ENCODE measurements at places on chromosomes 16 and 17. TPM values are rescaled to one million over a fixed set of nuclear protein-coding genes. Genes with fewer than 3 reads are reported as not detected.
A peak's percentile ranks its signal among the peaks of the same experiment; 100 is the strongest.

DNA sequence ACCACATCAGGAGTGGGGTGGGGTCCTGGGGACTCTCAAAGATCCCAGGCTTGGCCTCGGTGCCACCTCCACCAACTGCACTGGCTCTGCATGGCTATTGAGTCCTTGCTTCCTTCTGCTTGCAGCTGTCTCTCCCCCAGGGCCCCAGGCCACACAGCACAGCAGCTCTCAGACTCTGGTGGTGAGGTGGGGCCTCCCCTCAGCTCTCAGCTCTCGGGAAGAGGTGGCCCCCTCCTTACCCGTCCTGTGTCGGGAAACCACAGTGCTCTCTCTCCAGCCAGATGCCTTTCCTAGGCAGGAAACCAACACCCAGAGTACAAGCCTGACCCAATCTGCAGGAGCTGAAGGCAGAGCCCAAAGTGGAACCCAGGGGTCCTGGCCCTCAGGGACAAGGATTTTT, 18.5 kb downstream of the SRCIN1 start:
- DNase-seq, result no peak

DNA sequence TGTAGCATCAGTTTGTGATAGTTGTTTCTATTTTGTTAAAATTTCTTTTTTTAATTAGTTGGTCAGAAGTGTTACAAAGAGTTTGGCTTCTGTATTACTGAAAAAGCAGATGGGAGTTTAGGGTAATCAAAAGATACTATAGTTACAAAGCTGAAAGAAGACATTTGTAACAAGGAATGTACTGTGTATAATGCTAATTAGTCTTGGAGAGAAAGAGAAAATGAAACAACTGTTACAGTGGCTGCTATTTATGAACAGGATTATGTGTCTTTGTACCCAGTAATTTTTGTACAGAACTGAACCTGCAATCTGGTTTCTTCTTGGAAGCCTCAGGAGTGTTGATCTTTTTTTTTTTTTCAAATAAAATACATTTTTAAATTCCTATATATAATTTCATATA, 14.3 kb downstream of the GDPD1 start:
- no peak for DNase-seq

GRCh38 chr16:72727565-72727964, 320.4 kb downstream of the ZFHX3 start:
- DNase-seq, result no peak

GRCh38 chr17:9850151-9850550, 24.4 kb downstream of the GLP2R start:
- DNase-seq, result no peak

- DNase-seq, result no peak
These were observed 4.8 kb downstream of the CBLN1 start for GRCh38 chr16:49276646-49277385.

DNA sequence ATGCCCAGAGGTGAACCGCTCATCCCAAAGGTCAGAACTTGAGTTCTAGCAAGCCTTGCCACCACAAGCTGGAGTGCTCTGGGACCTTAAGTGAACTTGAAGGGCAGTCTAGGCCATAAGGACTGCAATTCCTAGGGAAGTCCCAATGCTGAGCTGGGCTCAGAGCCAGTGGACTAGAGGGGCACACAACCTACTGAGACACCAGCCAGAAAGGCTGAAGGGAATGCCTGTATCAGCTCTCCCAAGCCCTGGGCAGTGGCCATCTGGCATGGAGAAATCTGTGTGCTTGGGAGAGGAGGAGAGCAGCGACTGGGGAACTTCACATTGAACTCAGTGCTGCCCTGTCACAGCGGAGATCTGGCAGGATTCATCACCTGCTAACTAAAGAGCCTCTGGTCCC, 201.3 kb downstream of the CEP112 start:
- peak; percentile 83 for DNase-seq

- DNase-seq, result no peak
These were observed 15.7 kb upstream of the ALDOA start for GRCh38 chr16:30049871-30050270.

DNA sequence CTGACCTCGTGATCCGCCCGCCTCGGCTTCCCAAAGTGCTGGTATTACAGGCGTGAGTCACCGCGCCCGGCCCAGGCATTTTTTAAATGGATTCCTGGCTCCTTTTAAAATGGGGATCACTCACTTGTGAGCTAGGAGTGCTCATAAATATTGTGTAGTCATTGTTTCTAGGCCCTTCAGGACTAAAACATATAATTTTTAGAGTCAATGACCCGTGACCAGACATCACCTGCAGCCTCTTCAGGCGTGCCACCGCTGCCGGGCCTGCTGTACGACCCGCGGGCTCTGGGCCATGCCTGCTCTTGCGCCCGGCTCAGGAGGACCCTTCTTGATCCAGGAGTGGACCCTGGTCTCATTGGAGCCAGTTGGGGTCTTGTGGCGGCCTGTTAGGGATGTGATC, 30.8 kb downstream of the EFCAB5 start:
- no peak for DNase-seq

GRCh38 chr16:73545755-73546154, 497.8 kb upstream of the ZFHX3 start:
- DNase-seq, result no peak

DNA sequence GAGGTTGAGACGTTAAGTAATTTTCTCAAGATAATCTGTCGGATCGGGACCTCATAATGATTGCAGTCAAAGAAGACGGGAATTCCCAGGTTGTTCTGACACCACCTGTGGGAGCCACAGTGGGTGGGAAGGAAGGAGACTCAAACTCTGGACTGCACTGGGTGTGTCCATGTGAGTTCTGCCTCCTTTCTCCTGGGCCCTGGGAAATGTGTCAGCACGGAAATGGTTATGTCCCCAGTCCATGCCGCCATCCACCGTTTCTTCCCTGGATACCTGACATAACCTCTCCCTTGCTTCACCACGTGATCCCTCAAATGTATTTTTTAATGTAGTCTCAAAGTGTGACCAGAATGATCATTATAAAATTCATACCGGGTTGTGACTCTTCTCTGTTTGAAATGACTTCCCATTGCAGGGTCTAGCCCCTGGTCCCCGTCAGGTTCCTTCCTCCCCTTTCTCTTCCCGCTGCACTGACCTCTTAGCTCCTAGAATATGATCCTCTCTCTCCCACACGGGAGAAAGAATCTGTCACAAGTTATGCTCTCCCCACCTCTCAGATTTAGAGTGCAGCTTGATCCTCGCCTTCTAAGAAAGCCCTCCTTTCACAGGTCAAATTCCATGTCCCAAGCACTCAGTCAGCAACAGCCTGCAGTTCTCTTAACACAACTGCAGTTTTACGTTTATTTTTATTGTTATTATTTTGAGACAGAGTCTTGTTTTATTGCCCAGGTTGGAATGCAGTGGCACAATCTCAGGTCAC, 820.0 kb upstream of the EEF2KMT start:
- DNase-seq, result no peak

- DNase-seq, result no peak
These were observed 33.4 kb downstream of the GJC1 start for GRCh38 chr17:44796731-44797130.

DNA sequence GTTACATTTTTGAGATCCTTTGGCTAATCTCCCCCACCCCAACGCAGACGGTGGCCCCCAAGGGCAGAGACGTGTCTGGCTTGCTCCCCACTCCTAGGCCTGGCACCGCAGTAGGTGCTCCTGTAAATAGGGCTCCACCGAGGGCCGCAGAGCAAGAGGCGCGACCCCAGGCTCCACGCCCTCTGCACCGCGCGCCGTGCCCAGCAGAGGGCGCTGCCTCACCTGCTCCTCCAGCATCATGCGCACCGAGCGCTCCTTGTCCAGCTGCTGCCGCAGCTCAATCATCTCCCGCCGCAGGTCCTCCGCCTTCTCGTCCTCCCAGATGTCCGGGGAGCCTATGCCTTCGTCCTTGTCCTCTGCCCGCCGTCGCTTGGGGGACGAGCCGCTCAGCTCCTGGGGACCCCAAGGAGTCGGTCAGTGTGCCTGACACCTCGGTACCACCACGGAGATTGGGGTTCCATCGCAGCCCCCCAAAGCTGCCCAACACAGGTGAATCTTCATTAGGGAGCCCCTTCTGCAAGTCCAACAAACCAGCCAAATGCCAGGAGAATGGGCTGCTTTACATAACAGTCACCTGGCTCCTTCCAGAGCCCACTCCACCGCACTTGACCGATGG, 11.2 kb downstream of the TFAP4 start:
- DNase-seq, result peak; percentile 64

DNA sequence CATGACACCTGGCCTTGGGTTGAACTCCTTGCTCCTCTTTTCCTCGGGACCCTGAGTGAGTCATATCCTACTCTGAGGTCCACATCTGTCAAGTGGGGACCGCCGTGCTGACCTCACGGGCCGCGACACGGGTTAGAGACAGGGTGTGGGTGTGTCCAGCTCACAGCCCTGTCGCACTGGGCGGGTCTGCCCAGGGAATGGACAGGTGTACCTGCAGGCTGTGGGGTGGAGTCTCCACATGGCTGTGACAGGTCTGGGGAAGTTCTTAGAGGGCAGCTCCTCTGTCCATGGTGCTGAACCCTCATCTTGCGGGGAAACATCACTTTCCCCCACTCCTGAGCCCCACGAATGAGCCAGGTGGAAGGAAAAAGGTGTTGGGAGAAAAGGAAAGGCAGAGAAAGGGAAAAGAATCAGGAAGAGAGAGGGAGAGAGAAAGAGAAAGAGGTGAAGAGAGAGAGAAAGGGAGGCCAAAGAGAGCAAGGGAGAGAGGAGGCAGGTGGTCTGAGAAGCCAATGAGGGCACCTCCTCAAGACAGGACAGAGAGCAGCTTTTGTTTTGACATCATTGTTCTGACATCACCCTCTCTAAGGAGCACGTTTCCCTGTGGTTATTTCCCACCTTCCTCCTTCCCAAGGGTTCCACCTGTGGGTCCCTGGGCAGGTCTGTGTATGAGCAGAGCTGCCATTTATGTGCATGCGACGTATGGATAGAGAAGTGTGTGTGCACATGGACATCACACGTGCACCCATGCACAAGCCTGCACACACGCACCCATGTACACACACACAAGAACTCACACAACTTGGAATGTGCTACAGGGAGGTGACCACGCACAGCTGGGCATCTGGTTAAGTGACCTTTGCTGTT, 32.6 kb upstream of the CBFA2T3 start:
- no peak for DNase-seq

DNA sequence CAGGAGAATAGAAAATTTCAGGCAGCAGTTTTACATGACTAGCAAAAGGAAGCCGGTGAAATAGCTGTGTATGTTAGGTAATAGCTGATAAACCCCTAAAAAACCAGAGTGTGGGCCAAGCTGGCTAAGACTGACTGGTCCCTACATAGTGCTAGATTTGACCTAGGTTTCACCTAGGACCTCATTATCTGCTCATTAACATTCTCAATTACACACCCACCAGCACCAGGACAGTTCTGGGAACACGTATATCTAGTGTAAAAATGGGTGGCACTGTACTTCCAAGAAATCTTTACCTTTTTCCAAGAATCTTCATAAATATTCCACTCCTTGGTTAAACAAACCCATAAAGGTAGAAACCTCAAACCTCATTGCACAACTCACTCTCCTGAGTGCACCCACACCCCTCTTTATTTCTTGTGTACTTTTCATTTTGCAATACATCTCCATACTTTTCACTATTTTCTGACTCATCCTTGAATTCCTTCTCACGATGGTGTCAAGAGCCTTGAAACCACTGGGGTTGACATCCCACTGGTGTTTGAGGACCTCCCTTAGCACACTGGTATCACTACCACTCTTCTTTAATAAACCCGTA, 262.7 kb upstream of the KCNJ16 start:
- no peak for DNase-seq

GRCh38 chr17:55308613-55309391, 44.0 kb downstream of the HLF start:
- no peak for DNase-seq

DNA sequence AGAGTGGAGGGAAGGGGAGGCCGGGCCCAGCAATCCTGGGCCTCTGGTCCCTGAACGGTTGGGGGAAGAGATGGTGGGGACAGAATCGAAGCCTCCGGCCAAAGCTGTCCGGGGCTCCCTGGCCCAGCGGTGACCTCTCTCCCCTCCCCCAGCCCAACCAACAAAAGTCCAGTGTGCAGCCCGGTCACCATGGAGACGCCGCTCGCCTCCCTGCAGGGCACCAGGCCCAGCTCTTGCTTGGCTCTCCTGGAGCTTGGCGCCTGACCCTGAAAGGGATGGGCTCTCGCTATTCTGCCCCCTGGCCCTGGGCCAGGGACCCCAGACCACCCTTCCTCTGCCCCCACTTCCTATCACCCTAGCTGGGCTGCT, 1.3 kb downstream of the METRN start:
- no peak for DNase-seq

GRCh38 chr16:88287219-88287618, 95.5 kb upstream of the ZNF469 start:
- peak; percentile 7 for DNase-seq

AHSP gene
- not detected for total RNA-seq

MSLN gene
- 4.6 TPM for total RNA-seq

PLEKHG4 gene
- total RNA-seq, result 1.5 TPM

EVI2A gene
- 2.9 TPM for total RNA-seq

UMOD gene
- total RNA-seq, result not detected

SLC16A11 gene
- total RNA-seq, result 0.47 TPM

DPEP2 gene
- total RNA-seq, result 2.2 TPM

JPH3 gene
- 0.12 TPM for total RNA-seq

KRTAP16-1 gene
- total RNA-seq, result not detected

KRT20 gene
- not detected for total RNA-seq

PRDM7 gene
- not detected for total RNA-seq

KCNJ12 gene
- total RNA-seq, result 11.4 TPM

APOH gene
- not detected for total RNA-seq

KRTAP4-5 gene
- not detected for total RNA-seq

DNASE1L2 gene
- 0.47 TPM for total RNA-seq
